NT2/D1 (cell line): ENCODE measurements at places on chromosomes 5 and 9.

DNA sequence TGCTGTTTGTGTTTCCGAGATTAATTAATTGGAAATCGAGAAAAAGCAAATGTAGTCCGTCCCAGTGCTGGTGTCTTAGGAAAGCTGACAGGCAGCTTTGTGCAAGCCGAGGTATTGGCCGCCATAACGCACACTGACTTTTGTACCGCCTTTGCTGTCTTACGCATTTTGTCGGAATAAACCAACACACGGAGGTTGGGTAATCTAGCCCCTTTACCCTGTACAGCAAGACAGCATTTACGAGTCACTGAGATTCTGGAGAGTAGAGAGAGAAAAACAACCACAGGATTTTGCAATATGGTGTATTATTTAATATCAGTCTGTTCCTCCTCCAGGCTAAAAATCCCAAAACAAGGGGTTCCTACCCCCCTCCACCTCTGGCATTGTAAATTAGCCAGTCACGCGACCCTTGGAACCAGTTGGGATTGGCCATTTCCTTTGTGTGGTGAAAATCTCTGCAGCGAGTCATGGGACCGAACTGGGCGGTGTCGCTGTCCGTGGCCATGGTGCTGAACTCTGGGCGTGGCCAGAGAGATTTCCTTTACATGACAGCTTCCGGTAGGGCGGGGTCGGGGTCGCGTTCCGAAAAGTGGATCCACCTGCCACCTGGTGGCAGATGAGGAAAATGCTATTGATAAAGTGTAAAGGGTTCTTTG is 10.3 kb upstream of the PCDHB1 start:
- peak; percentile 95 for DNase-seq

- DNase-seq = no peak
These were observed 100.5 kb upstream of the PRRC1 start for GRCh38 chr5:127416906-127417305.

DNA sequence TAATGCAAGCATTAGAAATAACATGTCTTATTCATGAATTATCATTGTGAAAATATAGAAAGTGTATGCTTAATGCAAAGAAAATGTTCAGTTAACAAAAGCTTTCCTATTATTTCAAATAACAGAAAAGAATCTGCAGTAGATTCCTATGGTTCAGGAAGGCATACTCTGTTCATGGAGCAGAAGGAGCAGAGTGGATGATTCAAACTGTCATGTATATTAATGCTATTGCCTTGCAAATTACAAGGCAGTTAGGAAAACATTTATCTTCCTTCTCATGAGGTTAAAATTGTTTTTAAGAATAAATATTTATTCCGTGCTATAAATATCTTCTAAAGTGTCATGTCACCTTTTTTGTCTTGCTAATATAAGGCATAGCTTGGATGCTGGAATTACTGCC is 47.5 kb downstream of the PCSK1 start:
- DNase-seq = no peak

GRCh38 chr5:171316258-171317121 is 7.4 kb downstream of the TLX3 start:
- no peak for DNase-seq

GRCh38 chr9:88892724-88893123 is 98.5 kb upstream of the S1PR3 start:
- DNase-seq = no peak

GRCh38 chr9:28260330-28260729 is 687.0 kb upstream of the C9orf72 start:
- no peak for DNase-seq

DNA sequence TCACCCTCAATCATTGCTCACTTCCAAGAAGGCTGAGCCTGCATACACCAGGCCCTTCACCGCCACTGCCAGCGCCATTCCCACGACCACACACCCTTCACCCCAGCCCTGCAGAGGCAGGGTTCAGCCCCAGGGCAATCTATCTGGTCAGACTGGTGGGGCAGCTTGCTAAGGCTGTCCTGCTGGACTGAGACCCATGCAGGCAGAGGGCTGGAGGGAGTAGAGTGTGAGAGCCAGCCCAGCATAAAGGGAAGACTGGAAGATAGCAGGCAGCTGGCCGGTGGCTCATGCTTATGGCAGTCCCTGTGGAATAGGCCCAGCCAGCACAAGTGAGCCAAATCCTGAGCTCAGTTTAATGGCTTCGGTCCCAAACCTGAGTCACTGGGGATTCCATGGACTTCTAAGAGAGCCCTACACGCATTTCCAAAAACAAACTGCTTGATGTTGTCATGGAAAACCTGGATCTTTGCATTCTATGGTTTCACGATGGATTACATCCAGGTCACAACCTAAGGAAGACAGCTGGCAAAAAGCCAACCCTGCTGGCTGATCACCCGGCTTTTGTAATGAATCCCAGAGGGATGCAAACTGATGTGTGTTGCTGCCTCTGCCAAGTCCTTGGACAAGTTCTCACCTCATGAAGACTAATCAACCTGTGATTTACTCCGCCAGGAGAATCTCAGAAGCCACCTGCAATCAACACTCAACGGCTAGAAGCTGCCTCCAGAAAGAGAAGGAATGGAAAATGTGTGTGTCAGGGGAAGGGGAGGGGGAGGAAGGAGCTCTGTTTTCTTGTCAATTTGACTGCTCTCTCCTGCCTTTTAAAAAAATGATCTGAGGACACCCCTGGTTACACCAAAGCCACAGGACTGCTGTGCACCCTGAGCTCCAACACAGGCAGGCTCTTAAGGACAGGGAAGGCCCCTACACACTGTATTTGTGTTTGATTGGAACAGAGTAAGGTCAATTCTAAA is 143.6 kb downstream of the LHFPL2 start:
- no peak for DNase-seq

DNA sequence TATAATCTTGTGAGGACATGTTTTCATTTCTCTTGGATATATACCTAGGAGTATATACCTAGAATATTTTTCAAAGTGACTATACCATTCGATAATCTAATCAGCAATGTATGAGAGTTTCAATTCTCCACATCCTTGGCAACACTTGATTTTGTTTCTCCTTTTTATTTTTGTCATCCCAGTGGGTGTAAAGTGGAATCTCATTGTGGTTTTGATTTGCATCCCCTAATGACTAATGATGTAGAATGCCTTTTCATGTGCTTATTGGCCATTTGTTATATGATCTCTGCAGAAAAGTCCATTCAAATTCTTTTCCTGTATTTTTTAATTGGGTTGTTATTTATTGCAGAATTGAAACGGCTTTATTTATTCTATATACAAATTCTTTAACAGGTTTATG is 15.2 kb downstream of the ZCCHC9 start:
- no peak for DNase-seq

- no peak for DNase-seq
These were observed 33.0 kb downstream of the ITK start for GRCh38 chr5:157213527-157214243.

- DNase-seq = no peak
These were observed 44.8 kb downstream of the ABCA1 start for GRCh38 chr9:104883169-104883568.

DNA sequence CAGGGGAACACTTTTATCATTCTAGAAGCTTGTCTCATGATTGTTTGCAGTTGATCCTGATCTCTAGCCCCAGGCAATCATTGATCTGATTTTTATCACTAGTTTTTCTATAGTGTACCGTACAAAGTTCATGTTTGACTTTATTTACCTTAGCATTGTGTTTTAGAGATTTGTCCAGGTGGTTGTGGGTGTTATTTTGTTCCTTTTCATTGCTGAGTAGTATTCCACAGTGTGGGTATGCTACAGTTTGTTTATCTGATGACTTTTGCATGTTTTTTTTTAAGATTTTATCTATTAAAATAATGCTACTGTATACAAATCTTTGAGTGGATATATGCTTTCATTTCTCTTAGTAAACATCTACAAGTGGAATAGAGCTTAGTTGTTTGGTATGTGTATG is 26.2 kb downstream of the ZNF131 start:
- no peak for DNase-seq

- no peak for DNase-seq
These were observed 84.9 kb upstream of the MPDZ start for GRCh38 chr9:13364271-13365000.

GRCh38 chr9:125295657-125296056 is 34.0 kb downstream of the GAPVD1 start:
- no peak for DNase-seq

DNA sequence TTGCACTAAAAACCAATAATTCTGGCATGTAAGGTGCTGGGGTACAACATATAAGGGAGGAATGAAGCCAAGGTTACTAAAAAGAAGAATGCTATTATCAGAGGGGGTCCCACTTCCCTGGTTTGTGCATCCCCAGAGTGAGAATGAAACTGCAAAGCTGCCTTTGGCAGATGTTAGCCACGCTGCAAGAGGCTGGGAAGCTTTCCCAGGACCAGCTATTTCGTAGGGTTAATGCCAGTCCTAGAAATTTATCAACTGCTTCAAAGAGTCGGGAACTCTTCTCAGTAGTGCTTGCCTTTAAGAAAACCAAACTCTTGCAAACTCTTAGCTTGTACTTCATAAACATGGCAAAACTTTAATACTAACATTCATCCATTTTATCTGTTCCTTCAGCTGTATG is 87.5 kb upstream of the NR5A1 start:
- DNase-seq = no peak

DNA sequence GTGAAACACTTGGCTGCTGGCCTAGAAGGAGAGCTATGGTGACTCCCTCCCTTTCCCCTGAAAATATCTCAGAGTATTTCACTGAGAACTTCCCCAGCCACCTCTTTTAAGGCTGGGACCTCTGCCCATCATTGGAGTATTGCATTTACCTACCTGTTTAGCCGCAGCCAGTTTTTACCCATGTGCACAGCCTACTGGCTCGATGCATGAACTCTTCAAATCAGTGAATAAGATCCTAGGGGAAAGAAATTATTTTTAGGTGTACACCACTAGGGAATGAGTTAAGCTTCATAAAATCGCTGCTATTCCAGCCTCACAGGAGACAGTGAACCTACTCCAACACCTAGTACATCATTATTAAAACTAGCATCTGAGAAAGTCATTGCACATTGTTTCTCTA is 16.8 kb upstream of the FAM174A start:
- DNase-seq = no peak

- DNase-seq = no peak
These were observed 27.9 kb upstream of the ITGA2 start for GRCh38 chr5:52961274-52961681.

- DNase-seq = no peak
These were observed 68.3 kb upstream of the SHB start for GRCh38 chr9:38137342-38137741.

GRCh38 chr9:928363-929042 is 48.0 kb upstream of the DMRT3 start:
- DNase-seq = peak; percentile 42

DNA sequence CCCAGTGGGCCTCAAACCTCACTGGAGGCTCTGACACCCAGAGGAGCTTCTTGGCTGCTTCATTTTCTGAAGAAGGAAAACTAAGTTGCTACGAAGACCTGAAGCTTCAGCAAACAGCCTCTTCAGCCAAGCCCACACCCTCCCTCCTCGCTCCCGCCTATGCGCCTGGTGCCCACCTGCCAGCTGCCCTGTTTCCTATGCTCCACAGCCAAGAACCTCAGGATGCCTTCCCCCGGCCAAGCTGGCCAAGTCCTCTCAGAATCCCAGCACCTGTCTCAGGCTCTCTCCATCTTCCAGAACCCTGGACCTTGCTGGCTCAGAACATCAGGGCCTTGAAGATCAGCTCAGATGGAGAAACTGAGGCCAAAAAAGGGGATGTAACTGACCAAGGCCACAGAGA is 60.4 kb downstream of the STK10 start:
- DNase-seq = no peak

DNA sequence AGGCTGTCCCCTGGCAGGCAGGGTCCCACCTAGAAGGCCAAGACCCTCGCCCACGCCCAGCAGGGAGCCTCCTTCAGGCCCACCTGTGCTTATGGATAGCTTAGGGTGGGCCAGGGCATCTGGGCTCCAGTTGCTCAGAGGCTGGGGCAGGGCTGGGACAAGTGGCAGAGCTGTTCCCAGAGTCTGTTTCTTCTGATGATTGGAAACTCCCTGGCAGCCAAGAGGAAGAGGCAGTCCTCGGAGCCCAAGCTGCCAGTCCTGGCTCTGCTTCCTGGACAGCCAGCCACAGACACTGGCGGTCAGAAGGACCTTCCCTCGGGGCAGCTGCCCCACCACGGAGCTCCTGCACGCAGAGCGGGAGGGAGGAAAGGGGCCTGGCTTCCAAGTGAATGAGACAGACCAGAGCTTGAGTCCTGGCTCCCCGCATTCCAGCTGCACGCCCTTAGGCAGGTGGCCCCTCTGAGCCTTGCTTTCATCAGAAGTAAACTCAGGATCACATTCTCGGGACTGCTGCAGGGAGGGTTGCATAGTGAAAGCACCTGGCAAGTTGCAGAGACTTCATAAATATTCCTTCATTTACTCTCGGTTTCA is 37.9 kb upstream of the GABRP start:
- peak; percentile 79 for DNase-seq

- no peak for DNase-seq
These were observed 34.7 kb upstream of the DMXL1 start for GRCh38 chr5:119036101-119036762.

DNA sequence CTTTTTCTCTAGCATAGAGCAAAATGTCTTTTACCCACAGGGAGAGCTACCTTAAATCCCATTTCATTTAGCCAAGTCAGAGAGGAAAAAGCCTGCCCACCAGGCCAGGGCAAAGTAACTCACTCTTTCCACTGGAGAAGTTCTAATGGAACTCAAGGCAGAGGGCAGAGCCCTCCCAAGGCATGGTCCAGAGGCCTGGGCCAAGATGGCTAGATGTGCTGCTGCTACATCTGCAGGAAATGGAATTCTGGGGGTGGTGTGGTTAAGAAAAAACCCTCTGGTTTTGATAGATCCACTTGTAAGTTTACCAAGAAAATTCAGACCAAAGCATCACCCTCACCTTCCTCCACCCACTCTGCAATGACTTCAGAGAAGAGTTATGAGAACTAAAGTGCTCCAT is 37.3 kb downstream of the CSF2 start:
- DNase-seq = no peak

- no peak for DNase-seq
These were observed 56.4 kb upstream of the ISL1 start for GRCh38 chr5:51326844-51327243.

DNA sequence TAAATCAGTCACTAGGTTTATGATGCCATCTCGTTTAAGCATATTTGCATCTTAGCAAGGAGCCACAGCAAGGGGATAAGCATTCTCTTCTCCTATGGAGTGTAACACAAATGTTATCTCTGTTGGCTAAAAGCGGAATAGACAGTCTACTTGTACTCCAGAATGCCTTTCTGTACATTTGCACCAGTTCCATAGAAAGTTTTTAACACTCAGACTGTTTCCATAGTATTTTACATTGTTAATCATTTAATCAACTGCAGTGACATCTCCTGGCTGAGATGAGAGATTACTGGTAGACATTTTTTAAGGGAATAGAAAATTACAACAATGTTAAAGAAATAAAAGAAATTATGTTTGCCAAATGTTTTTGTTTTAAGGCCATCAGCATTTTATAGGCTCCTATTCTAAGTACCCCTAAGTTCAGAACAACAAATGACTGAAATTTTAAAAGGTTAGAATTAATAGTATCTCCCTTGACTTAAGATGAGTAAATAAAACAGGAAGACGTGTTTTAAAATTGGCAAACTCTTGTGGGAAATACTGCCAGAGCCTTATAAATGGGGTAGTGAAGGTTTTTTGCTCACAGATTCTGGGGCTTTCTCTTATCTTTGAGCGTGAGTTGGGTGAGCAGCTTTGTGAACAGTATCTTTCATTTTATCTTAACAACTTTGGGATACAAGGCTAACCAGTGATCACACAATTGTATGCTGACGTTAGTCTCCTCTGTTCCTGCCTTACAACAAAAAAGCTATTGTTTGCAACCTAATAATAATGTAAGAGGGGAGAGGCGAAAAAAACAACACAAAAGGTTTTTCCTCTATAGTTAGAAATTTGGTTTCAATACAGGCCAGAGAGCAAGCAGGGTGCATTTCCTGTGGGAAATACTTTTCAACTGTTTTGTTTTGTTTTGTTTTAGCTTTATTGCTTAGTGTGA is 294.3 kb downstream of the FBXL7 start:
- DNase-seq = no peak
